ENCODE measurements at places on chromosomes 12 and 14. TPM values are rescaled to one million over a fixed set of nuclear protein-coding genes. Genes with fewer than 3 reads are reported as not detected.

NID2 gene
- total RNA-seq = 852 TPM

HOXC9 gene
- total RNA-seq = not detected

DLK1 gene
- 0.19 TPM for total RNA-seq

BEST3 gene
- total RNA-seq = not detected

CCDC177 gene
- not detected for total RNA-seq

SLC15A5 gene
- not detected for total RNA-seq

SERPINA9 gene
- total RNA-seq = not detected

SLCO1B1 gene
- not detected for total RNA-seq

PRB2 gene
- total RNA-seq = not detected

HOXC10 gene
- total RNA-seq = not detected

DAO gene
- total RNA-seq = not detected

STRAP gene
- 76.2 TPM for total RNA-seq

KLRG1 gene
- 0.69 TPM for total RNA-seq

MMP19 gene
- 37.2 TPM for total RNA-seq

PTPRR gene
- total RNA-seq = not detected

SLC25A21 gene
- 0.44 TPM for total RNA-seq

SLC10A1 gene
- not detected for total RNA-seq

RPS29 gene
- 5,836 TPM for total RNA-seq

MAPKAPK5 gene
- 22.2 TPM for total RNA-seq

RPL10L gene
- total RNA-seq = not detected

GSG1 gene
- 0.34 TPM for total RNA-seq

RD3L gene
- not detected for total RNA-seq

AQP6 gene
- 0.37 TPM for total RNA-seq

C12orf50 gene
- total RNA-seq = not detected

HDAC7 gene
- total RNA-seq = 63.6 TPM

ADAMTS20 gene
- not detected for total RNA-seq

ANKS1B gene
- 10.9 TPM for total RNA-seq

SERPINA10 gene
- not detected for total RNA-seq

LMNTD1 gene
- not detected for total RNA-seq

FZD10 gene
- total RNA-seq = 0.19 TPM

LRP1-AS gene
- not detected for total RNA-seq

DMAC2L gene
- 3.9 TPM for total RNA-seq

FBLN5 gene
- total RNA-seq = 124 TPM

ANP32D gene
- not detected for total RNA-seq

IGFBP6 gene
- total RNA-seq = 457 TPM

AMIGO2 gene
- total RNA-seq = 0.75 TPM

CTDSP2 gene
- total RNA-seq = 133 TPM

OTOGL gene
- total RNA-seq = 0.15 TPM

FSCB gene
- not detected for total RNA-seq

BEGAIN gene
- 0.69 TPM for total RNA-seq

CRACR2A gene
- 4.2 TPM for total RNA-seq

ZNF839 gene
- 4.9 TPM for total RNA-seq

TEX22 gene
- total RNA-seq = 0.44 TPM

EIF2S3B gene
- 0.29 TPM for total RNA-seq

All from cardiac ventricle fibroblast (primary cell).